ENCODE measurements at places on chromosomes 5 and 9.
A peak's percentile ranks its signal among the peaks of the same experiment; 100 is the strongest.

- no peak for DNase-seq
Measured at GRCh38 chr5:176639981-176640380, 7.3 kb upstream of the TSPAN17 start.

GRCh38 chr5:113450929-113451328 is 16.1 kb upstream of the TSSK1B start:
- no peak for DNase-seq

GRCh38 chr5:132293992-132294727 is at the start of gene SLC22A4:
TSS of gene SLC22A4 (plus strand) at chr5:132294394. CDS start at chr5:132294617, 223 bp downstream.
- peak; percentile 47 for DNase-seq

GRCh38 chr5:16736158-16736995 is 119.6 kb upstream of the RETREG1 start:
- no peak for DNase-seq
